M059J (cell line): ENCODE measurements at places on chromosomes 4 and X. TPM values are rescaled to one million over a fixed set of nuclear protein-coding genes. Genes with fewer than 3 reads are reported as not detected.

The CLOCK gene
- total RNA-seq: 14.1 and 16.8 TPM in 2 replicates

DNA sequence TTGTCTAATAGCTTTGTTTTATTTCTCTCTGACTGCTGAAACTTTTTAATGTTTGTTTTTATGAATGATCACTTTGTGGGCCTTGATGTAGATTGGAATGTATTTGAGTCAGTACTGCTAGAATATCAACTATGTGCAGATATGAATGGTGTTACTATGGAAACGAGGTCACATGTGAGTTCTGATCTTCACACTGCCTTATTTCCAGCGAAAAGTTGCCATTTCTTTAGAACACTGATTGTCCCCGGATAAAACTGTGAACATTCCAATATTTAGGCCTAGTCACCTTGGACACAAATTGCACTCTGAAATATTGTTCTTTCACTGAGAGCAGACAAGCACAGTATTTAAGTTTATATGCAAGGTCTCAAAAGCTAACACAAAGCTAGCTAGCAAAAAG, 27.2 kb upstream of the MAGED1 start:
- no peak for DNase-seq

The IL13RA1 gene
- 141 and 174 TPM in 2 replicates for total RNA-seq

The GPR82 gene
- not detected in 2 replicates for total RNA-seq

DNA sequence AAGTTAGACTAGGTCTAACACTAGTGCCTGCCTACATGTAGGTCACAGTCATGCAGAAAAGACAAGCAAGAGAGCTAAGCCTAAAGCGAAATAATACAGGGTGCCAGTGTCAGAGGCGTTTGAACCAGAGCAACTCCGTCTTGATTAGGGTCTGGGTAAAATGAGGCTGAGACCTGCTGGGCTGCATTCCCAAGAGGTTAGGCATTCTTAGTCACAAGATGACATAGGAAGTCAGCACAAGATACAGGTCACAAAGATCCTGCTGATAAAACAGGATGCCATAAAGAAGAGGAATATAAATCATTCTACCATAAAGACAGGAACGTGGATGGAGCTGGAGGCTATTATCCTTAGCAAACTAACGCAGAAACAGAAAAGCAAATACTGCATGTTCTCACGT, 120.9 kb downstream of the BEND2 start:
- no peak for DNase-seq

The CTAG2 gene
- total RNA-seq: 1.1 TPM in 1 of 2 replicates, not detected in the other

The ZNF711 gene
- 1.4 and 1.6 TPM in 2 replicates for total RNA-seq

The EIF2S3 gene
- 208 and 274 TPM in 2 replicates for total RNA-seq

GRCh38 chr4:77893451-77893850, 30.8 kb downstream of the MRPL1 start:
- no peak for DNase-seq

GRCh38 chrX:144946666-144947065, 300.6 kb upstream of the SPANXN1 start:
- no peak for DNase-seq

DNA sequence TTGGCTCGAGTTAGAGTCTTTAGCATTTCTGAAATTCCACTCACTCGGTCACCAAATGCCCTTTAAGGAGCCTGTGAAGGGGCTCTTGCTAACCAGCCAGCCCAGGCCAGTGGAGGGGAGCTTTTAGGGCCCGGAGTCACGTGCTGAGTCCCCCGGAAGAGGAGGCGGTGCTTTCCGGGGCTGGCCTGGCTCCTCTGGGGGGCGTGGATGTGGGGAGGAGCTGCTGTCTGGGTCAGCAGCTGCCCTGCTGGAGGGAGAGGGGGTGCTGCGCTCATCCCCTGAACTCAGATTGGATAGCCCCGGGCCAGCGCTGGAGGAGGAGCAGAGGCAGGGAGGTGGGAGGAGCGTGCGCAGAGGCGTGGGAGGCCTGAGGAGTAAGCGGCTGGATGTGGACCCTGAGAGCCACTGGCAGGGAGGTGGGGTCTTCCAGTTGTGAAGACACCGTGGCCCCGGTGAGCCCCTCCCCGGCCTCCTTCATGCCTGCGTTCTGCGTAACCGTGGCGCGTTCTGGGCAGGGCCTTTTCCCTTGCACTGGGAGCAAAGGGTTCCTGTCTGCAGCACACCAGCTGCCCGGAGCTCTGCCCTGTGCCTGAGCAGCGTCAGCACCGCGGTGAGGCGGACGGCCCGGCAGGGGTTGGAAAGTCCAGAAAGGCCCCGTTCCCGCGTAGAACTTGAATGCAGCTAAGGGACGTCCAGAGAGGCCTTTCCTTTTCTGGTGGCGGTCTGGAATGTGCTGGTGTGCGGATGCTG, 19.7 kb downstream of the MAEA start:
- no peak for DNase-seq

- no peak for DNase-seq
Measured at GRCh38 chr4:52081216-52081615, 30.1 kb downstream of the SPATA18 start.

DNA sequence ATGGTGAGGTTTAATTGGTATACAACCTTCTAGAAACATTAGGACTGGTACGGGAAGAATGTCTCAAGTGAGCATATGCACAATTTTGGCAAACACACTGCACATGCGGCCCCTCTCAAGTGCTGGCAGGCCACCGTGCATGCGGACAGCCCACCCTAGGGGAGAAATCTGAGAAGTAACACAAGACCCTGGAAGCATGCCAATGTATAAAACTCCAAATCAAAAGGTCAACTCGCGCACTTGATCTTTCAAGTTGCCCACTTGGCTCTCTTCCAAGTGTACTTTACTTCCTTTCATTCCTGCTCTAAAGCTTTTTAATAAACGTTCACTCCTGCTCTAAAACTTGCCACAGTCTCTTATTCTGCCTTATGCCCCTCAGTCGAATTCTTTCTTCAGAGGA, 488.3 kb downstream of the CFAP47 start:
- no peak for DNase-seq

DNA sequence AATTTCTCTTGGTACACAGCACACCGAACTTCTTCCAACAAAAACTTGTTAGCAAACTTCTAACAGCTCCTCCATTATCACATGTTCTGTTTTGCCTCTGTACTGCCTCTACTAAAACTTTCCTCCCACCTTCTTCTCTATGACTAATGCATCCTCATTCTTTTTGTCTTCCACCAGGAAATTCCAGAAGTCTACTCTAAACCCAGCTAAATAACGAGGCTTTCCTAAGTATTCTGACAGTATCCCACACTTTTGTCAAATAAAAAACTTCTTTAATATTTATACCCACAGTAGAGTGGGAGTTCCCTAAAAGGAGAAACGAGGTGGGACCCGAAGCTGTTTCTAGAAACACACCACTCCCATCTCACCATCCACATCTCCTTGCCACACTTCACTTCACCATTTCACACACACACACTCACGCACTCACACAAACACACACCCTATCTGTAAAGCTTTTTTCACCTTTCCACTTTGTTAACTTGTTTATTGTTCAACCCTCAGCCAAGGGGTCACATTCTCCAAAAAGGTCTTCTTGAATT, 280.3 kb downstream of the ARAP2 start:
- no peak for DNase-seq

The RADX gene
- total RNA-seq: 0.32 TPM in 1 of 2 replicates, not detected in the other

DNA sequence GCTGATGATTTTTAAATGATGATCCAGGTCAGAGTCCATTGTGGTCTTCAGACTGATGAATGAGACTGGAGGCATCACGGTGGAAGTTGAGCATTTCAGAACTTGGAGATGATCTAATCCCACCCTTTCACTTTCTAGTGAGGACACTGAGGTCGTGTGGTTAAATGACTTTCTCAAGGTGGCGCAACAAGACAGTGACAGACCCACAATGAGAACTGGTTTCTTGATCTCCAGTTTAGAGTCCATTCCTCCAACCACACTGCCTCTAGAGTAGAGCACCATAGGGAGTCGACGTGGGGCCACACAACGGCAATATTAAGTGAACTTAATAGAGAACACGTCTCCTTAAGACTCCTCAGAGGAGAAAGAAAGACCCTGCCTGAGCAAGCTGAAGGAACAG, 381.0 kb downstream of the UNC5C start:
- DNase-seq: peak; percentile 5

DNA sequence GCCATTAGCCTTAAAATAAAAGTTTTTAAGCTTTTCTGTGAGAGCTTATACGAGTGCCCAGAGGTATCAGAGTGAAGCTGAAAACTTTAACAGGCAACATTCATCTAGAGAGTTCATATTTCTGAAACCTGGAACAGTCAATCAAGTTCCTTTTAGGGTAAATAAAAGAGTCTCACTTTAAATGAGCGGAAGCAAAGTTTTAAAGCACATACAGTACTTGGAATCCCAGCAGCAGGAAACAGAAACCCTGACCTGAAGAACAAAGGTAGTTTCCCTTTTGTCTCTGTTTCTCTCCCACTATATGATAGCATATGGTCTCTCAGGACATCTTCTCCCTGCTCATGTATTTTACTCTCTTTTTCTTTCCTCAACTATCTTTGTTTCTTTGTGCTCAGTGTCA, 153.0 kb downstream of the ASB9 start:
- no peak for DNase-seq

DNA sequence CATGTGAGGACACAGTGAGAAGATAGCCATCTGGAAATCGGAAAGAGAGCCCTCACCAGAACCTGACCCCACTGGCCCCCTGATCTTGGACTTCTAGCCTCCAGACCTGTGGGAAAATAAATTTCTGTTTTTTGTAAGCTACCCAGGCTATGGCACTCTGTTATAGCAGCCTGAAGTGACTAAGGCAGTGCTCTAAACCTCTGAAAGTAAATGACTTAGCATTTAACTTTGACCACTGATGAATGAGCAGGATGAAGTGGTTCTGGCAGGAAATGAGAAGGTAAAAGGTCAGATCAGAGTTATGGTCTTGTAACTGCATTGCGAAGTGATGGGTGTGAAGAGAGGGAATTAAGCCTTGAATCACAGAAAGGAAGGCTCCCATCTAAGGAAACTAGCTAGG, 17.0 kb downstream of the GPAT3 start:
- DNase-seq: peak; percentile 95

- no peak for DNase-seq
Measured at GRCh38 chr4:142040043-142040442, 403.7 kb downstream of the IL15 start.

DNA sequence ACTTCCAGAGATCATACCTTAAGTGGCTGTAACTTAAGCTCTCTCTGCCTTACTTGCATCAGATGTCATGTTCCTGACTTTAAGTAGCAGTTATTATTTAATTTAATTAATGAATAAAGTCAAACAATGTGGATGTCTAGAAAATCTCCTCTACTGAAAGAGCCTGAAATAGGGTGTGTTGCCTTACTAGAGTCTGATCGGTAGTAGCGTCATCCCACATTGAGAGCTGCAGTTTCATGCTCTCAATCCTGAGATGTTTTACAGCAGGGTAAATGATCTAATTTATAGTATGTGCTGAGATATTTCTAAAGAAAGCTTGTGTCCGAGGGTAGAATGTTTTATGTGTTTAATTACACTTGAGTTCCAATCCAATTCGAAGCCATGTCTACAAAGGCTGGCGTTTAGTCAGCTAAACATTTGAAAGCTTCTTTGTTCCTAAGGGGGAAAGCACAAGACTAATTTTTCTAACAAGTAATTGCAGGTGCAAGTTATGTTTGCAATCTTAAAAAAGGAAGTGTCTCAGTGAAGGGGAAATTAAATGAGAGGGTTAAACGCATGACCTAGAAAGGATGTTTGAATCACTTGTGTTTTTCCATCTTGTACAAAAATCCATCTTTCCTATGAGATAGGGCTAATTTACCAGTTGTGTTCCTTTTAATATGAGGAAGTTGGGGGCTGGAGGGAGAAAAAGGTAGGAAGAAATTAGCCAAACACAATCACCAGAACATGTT, 391.0 kb upstream of the MAGEB2 start:
- DNase-seq: no peak

GRCh38 chrX:153179131-153179530, at the start of gene MAGEA1:
MAGEA1 (plus strand) TSS chrX:153179284; CDS start chrX:153182390, 3,106 bp downstream.
- peak; percentile 8 for DNase-seq

The XK gene
- 1.3 and 1.6 TPM in 2 replicates for total RNA-seq

GRCh38 chr4:123505095-123506010, 108.8 kb downstream of the SPRY1 start:
- DNase-seq: peak; percentile 29

GRCh38 chrX:31708116-31708515, 636.3 kb upstream of the FTHL17 start:
- DNase-seq: peak; percentile 9

DNA sequence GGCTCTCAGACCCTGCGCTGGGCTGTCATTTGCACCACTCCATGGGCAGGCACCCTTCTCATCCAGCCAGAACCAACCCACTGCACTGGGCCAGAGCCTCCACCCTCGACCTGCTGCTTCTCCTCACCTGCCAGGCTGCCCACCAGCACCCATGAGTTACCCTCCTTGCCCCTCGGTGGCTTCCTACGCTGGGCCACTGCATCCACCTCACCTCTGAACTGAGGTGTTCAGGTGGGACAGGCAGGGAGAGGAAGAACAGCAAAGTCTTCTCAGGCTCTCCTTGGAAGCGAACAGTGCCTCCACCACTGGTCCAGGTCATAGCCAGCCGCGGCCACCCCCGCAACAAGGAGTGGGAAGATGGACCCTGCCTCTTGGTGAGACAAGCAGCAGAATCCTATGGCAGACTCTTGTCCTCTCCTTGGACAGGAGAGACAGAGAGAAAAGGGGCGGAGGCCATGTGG, 32.4 kb upstream of the HMX1 start:
- no peak for DNase-seq

The BMX gene
- not detected in 2 replicates for total RNA-seq

The UGT8 gene
- total RNA-seq: 0.10 and 0.39 TPM in 2 replicates

The BMP3 gene
- total RNA-seq: not detected in 2 replicates

DNA sequence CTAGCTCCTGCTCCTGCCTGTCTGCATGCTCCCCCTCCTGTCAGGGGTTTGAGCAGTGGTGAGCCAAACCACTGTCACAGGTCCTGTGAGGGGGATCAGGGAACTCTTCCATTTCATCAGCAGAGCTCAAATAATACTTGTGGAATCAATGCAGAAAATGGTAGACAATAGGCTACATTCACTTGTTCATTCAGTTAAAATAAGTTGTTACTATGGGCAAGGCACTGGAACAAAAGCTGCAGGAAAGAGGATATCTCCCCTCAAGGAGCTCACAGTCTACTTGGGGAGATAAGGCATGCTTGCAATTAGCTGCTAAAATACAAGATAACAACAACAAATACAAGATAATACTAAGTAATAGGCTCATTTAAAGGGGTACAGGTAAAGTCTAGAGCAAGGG, 117.1 kb downstream of the GPC3 start:
- DNase-seq: no peak

- DNase-seq: no peak
Measured at GRCh38 chrX:23952984-23953907, 45.4 kb downstream of the CXorf58 start.

GRCh38 chr4:155060873-155061272, 147.6 kb upstream of the NPY2R start:
- no peak for DNase-seq

DNA sequence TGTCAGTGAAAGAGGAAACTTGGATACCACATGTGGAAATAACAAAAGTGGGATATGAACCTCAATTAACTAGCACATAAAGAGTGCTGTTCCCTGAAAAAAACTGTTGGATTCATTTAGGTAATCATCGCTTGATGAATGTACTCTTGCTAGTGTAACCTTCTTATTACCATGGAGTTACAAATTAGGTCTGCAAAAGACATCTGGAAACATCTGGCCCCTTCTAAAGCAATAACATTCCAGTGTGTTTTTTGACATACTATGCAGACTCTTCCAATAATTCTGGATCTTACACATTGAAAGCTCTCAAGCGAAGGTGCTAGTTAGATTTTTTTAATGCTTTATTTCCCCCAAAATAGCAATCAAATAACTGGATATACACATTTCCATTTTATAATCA, 134.6 kb downstream of the ATP10D start:
- DNase-seq: no peak

- no peak for DNase-seq
Measured at GRCh38 chr4:173188648-173189047, 20.0 kb downstream of the GALNT7 start.

GRCh38 chr4:6703786-6704185, 5.9 kb downstream of the MRFAP1L1 start:
- peak; percentile 72 for DNase-seq
